Bone marrow (tissue), 2 donors: ENCODE measurements at places on chromosomes 4 and X.

GRCh38 chrX:22164770-22165388, 107.8 kb upstream of the CBLL2 start:
- DNase-seq: no peak

- no peak for DNase-seq
Measured at GRCh38 chr4:33386764-33387163, 2666.6 kb downstream of the PCDH7 start.

GRCh38 chrX:17759990-17760389, 22.7 kb downstream of the SCML1 start:
- no peak for DNase-seq

GRCh38 chr4:107719922-107720722, at the start of gene PAPSS1:
Gene PAPSS1, minus strand, starts transcription at chr4:107720234. Its CDS starts 55 bp downstream, at chr4:107720179.
- peak; percentile 89 for DNase-seq

DNA sequence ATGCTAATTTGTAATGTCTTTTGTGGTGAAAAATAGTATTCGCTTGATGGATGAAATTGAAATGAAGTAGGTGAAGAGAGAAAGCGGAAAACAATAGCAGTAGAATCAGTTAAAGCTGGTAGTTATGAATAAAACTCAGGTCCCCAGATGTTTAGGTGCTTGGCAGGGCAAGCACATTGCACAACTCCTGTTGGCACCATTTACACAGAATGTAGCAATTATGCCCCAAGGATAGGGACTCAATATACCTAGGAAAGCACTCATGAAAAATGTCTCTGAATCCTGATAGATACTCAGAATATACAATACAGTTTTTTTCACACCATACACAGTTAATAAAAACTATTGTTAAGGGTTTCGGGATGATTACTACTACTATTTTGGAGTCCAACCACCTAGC, 26.5 kb upstream of the GRIA3 start:
- DNase-seq: no peak

DNA sequence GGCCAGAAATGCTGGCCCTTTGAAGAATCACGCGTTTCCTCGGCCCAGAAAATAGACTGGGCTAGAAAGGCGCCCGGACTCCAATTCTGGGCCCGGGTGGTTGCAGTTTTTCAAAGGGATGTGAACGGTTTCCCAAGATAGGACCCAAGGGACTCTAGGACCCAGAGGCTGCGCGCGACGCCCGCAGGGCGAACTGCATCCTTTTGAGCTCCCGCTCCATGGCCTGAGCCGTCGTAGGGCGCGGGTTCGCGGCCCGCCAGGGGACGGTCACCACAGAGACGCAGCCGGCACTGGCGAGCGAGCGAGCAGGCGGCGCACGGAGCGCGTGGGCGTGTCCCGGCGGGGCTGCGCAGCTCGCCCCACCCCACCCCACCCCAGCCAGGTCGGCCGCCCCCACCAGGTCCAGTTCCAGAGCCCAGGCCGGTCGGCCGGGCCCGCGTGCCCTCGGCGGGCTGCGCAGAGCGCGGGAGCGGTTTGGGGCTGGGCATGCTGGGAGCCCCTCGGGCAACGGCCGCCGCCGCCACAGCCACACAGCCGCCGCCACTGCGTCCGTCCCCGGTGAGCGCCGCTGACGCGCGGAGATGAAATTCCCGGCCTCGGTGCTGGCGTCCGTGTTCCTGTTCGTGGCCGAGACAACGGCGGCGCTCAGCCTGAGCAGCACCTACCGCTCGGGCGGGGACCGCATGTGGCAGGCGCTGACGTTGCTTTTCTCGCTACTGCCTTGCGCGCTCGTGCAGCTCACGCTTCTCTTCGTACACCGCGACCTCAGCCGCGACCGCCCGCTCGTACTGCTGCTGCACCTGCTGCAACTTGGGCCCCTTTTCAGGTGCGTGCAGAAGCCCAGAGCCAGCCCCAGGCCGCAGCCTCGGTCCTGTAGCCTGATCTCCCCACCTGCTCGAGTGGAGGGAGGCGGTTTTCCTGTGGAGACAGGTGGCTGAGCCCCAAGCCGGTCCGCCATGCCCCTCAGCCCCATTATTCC, at the start of gene XK:
XK (plus strand) TSS at position 411 of the 979 bp plus-strand sequence; CDS start at position 582, 171 bp downstream.
- DNase-seq: no peak
